Stimulated activated CD8-positive, alpha-beta memory T cell treated with anti-CD3 and anti-CD28 coated beads, Interleukin-15, amount 100 ng/mL, for 1 hour (primary cell): ENCODE measurements at places on chromosomes 12 and 14.

GRCh38 chr12:115911360-115911759, 366.1 kb downstream of the MED13L start:
- no peak for DNase-seq

GRCh38 chr12:12723149-12723680, 6.0 kb downstream of the CDKN1B start:
- DNase-seq, result no peak

GRCh38 chr12:108214486-108214885, 85.4 kb downstream of the WSCD2 start:
- DNase-seq, result no peak

GRCh38 chr12:76591476-76591875, 31.9 kb upstream of the OSBPL8 start:
- no peak for DNase-seq

DNA sequence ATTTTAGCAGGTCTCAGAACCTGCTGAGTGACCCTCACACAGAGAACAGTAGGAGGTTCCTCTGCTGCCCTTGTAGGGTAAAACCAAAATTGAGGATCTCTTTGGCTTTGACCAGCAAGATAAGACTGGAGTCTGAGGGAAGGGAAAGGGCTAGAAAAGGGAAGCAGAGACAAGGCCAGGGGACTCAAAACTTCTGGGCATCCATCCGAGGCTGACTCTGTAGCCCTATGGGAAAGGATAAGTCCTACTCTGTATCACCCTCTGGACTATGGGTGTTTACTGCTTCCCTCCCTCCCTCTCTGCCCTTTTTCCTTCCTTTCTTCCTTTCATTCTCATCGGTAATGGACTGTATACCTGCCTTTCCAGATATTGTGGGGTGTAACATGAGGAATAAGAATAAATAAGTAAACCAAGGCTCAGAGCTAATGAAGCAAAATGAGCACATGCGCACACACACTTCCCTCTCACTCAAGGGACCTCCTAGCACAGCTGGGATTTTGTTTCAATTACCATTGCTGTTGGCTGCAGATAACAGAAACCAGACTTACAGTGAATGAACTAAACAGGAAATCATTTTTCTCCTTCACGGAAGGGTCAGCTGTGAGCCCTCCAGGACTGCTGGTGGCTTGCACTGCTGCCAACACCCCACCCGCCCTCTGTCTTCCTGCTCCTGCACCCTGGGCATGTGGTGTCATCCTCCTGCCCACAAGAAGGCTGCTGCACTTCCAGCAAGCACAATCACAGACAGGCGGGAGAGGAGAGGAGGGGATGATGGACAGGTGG, 404.4 kb upstream of the CCDC196 start:
- DNase-seq, result no peak

DNA sequence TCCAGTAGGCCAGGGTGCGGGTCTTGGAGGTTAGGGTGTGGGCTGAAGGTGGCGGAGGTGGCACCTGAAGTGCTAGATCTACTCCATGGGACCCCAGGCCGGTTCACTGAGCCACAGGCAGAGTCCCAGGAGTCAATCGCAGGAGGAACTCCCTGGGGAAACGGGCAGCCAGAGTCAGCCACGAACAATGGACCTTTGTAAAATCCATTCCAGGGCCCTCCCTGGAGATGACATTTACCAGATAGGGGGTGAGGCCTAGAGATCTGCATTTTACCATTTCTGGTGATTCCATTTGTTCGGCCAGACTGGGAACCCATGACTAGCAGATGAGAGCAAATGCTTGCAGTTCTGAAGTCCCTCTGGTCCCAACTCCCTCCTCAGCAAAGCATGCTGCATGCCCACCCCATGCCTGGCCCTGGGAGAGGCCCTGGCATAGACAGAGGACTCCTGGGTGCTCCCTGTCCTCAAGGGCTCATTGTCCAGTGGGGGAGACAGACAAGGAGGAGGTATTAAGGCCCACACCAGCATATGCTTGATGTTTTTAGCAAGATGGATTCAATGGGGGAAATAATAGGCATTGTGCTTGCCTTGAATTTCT, 115.5 kb downstream of the EML1 start:
- DNase-seq, result no peak
